ENCODE measurements at places on chromosomes 5 and 9.

DNA sequence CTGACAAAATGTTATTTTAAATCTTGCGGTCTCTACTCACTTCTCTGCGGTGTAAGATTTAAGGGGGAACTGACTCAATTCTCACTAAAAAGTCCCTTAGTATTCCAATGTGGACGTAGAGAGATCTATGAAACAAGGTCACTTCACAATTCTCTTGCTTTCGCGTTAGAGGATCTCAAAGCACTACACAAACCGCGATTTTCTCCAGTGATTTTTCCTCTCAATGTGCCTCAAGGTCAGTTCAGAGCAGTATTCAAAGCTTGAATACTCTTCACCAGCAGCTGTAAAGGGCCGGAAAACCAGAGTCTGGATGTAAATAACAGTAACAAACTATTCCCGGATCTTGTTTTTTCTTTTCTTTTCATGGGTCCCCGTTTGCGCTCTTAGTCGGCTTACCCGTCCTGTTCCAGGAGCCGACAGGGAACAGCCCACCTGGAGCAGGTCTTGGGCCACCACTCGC, 128.2 kb downstream of the TMEM161B start:
- DNase-seq = no peak

GRCh38 chr5:125011947-125012346, 265.5 kb upstream of the ZNF608 start:
- no peak for DNase-seq

GRCh38 chr5:91359962-91360609, 23.0 kb downstream of the ARRDC3 start:
- no peak for DNase-seq

DNA sequence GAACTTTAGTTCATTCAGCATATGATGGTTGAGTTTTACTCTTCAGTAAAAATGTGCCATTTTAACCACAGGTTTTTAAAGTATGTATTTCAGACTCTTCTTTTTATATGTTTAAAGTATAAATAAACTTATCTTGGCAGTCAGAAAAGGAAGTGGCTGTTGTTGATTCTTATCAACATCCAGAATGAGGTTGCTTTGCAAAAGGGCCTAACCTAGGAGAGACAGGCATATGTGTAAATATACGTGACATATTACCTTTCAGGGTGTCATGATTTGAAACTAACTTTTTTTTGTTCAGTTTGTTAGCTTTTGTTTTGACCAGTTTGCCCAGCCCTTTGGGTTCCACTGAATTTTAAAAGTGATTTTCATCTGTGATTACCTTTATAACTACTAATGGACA, 7.4 kb downstream of the SMARCA2 start:
- no peak for DNase-seq

GRCh38 chr9:137555179-137555578, 3.5 kb downstream of the MRPL41 start:
- no peak for DNase-seq

- DNase-seq = no peak
These were observed 112.9 kb downstream of the ST8SIA4 start for GRCh38 chr5:100790170-100790665.

GRCh38 chr9:97615439-97616072, 17.6 kb downstream of the TSTD2 start:
- no peak for DNase-seq

DNA sequence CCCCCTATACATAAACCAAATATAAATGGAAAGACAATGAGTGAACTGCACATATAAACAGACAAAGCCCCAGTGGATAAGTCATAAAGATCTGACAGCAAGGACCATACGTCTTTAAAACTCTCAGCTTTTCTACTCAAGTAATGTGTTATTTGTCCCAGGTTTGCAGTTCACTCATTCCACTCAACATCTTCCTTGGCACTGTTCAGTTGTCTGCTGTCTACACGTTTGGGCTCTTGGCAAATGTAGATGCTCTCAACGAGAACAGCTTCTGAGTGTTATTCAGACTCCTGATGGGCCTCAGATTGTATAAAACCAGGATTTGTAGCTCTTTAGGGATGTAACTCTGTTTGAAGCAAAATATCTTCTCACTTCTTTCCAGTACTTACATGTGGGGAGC, 198.2 kb upstream of the SEMA6A start:
- no peak for DNase-seq

DNA sequence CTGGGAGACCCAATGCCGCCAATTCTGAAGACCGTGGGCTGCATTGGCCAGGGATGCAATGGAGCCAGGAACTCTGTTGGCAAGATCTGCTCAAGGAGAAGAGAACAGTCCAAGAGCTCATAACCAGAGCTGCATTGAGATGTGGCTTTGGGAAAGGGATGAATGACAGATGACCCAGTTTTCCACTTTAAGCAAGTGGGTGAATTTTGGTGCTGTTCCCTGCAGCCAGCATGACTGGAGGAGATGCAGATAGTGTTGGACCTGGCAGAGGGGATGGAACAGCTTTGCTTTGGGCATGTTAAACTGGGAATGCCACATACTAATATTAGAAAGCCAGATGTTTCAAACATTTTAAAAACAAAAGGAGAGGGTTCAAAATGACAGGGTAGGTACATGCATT, 143.1 kb downstream of the FSTL4 start:
- DNase-seq = no peak

- no peak for DNase-seq
These were observed 20.6 kb downstream of the MEGF9 start for GRCh38 chr9:120693700-120694008.

DNA sequence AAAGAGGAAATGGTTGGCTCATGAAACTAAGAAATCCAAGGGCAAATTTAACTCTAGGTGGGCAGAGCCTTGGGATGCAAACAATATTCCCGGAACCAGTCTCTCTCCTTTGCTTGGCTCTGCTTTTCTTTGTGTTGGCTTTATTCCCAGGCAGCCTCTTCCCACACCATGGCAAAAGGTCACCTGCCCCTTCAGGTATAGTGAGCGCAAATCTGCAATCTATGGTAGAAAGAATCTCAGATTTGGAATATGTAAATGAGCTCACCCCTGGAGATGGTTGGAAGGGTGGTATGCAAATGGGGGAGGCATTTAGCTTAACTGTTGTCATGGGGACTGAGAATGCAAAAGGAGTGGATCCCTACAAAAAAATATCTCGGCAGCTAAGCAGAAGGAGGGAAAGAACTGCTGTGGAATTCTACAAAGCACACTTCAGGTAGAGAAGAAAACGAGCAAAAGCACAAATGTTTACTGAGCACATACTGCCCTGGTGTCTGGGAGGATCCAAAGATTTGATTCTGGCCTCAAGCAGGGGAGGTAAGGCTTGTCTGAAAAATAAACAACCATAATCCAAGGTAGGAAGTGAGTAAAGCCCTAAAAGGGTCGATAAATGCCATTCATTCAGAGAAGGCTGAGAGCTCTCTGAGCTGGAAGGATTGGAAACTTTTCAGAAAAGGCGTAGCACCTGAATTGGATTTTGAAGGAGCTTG, 139.7 kb downstream of the TLE1 start:
- no peak for DNase-seq

DNA sequence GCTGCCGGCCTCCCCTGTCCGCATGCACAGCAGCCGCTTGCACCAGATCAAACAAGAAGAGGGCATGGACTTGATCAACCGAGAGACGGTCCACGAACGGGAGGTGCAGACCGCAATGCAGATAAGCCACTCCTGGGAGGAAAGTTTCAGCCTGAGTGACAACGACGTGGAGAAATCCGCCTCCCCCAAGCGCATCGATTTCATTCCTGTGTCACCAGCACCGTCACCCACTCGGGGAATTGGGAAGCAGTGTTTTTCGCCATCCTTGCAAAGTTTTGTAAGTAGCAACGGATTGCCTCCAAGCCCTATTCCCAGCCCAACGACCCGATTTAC, 75.3 kb downstream of the PIP5K1B start:
- no peak for DNase-seq

DNA sequence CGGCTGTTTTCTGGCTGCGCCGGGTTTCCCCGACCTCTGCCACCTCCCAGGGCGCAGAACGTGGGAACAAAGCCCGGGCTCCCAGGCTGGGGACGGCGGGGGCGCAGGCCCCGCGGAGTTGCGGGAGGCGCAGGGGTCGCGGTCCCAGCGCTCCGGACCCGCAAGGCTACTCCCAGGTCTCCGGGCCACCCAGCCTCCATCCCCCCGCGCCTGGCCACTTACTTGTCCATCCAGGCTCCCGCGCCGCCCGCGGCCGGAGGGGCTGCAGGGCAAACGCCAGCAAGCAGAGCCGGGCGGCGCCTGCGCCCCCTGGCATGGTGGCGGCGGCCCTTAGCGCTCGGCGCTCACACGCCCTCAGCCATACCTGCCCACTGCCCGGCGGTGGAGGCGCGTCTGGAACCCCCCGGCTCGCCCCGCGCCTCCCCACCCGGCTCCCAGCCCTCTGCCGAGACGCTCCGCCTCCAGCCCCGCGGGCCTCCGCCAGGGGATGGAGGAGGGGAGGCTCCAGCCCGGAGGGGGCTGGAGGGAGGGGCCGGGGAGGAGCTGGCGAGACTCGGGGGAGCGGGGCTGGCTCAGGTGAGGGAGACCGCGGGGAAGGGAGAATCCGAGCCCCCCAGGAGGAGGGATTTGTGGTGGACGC, at the start of gene ADAM19:
TSS of gene ADAM19 (minus strand) at position 395 of the 640 bp plus-strand sequence. CDS start at position 316, 79 bp downstream.
- no peak for DNase-seq

DNA sequence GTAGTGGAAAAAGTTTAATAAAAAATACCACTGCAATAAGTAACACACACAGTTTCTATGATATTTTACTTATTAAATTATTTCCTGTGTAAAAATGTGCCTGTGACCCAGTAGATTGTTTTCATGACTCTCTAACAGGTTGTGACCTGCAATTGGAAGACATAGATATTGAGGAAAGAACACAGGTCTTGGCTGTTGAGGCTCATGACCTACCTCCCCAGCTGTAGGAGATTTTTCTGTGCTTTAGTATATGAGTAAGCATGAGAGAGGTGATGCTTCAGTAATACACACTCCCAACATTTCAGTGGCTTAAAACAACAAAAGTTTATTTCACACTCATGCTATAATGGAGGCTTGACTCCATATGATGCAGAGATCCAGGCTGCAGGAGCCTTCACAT, 47.3 kb upstream of the TNC start:
- DNase-seq = no peak

GRCh38 chr9:135473972-135474543, 5.5 kb upstream of the PPP1R26 start:
- DNase-seq = no peak

DNA sequence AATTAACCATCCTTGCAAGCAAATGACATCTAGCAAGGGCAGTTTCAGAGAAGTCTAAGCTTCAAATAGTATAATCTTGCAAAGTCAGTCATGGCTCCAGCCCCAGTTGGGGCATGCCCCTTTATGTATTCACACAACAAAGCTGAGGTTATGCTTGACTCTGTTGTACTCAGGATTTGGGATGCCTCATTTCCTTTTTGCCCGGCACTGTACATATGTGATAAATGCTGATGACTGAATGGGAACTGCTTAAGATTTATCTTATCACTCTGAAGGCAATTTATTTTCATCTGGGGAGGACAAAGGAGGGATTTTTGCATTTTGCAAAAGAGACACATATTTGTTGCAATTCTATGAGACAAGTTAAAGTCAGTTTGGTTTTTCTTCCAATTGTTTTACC, 219.2 kb downstream of the TRPM3 start:
- no peak for DNase-seq

DNA sequence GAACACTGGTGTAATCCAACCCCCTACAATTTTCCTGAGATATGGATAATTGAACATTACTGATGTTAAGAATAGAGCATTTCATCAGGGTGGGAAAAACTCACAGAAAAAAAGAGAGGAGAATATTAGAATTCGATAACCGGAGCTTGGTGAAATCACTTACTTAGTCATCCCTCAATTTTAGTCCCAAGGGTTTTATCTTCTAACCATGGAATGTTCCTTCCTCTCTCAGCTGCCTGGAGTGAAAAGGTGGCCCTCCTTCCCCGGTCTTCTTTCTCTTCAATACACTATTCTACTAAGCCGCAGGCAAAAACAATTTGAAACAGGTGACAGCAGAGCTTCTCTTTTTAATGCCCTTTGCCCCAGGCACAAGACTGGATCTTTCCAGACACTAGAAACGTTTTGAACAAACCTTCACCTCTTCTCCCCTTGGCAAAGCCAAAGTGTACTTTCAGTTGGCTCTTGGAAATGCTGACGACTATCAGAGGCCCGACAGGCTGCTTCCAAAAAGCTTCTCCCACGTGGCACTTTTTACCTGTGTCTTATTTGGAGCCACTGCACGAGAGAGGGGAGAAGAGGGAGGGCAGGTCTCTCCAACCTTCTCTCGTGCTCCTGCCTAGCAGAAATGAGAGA, 543.9 kb downstream of the TLE1 start:
- no peak for DNase-seq

DNA sequence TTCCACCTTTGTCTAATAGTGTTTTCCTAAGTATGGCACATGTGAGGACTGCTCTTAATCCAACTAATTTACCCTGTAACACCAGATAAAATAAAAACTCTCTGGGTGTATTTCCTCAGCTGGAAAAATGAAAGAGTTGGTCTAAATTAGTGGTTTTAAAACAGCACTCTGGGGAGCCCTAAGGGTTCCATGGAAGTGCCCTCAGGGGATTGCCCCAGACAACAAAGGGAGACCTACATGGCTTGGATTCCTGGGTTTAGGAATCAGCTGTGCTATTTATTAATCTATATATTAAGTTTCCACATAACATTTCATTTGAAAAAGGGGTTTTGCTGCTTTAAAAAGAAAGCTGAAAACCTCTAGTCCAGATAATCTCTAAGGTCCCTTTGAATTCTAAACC, 20.2 kb downstream of the ADAMTS6 start:
- no peak for DNase-seq

GRCh38 chr5:161396171-161396570, 150.4 kb downstream of the GABRB2 start:
- no peak for DNase-seq

DNA sequence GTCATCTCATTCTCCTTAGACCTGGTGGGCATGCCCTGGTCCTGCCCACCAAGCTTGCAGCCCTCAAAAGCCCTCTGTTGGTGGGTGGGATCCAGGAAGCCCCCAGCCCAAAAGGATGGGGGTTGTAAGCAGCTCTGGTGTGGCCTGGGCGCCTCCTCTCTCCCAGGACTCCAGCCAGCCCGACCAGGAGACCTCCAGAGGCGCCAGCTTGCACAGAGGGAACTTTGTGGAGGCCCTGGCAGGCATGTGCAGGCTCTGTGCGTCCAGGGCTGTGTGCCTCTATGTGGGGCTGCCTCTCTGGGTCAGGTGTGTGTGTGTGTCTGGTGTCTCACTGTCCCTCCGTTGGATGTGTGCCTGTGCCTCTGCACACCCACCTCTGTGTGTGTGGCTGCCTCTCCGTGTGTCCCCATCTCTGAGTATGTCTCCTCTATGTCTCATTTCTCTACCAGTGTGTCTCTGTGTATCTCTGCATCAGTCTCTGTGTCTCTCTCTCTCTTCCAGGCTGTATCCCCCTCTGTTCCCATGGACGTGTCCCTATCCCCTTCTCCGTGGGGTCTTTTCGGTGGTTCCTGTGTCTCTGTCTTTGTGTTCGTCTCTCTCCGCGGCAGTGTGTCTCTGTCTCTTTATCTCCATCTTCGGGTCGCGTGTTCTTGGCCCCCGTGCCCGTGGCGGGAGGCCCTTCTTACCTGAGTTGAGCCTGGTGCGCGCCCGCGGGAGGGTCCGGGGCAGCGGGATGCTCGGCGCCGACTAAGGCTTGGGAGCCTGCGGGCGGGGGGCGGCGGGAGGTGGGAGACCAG, 501 bp downstream of the ENHO start:
- no peak for DNase-seq
